CD8-positive, alpha-beta memory T cell (primary cell): ENCODE measurements at places on chromosomes 4 and X.
A peak's percentile ranks its signal among the peaks of the same experiment; 100 is the strongest.

- H3K4me3 ChIP-seq = no peak overlapping the region
- no peaks in the 10 kb centered on the region for H3K27me3 ChIP-seq
- H3K4me1 ChIP-seq = no peaks in the 10 kb centered on the region
- H3K36me3 ChIP-seq = no peaks in the 10 kb centered on the region
Measured at GRCh38 chr4:53895137-53895536, 169.3 kb downstream of the CHIC2 start.

- DNase-seq = no peak
- no peaks in the 10 kb centered on the region for H3K36me3 ChIP-seq
- H3K27me3 ChIP-seq = no peaks in the 10 kb centered on the region
- no peaks in the 10 kb centered on the region for H3K4me1 ChIP-seq
- H3K27ac ChIP-seq = no peak overlapping the region
Measured at GRCh38 chrX:95675011-95675410, 1009.6 kb upstream of the DIAPH2 start.

GRCh38 chrX:77070202-77070918 lies 376.8 kb upstream of the FGF16 start:
- no peak overlapping the region for H3K4me3 ChIP-seq
- DNase-seq = no peak
- no peaks in the 10 kb centered on the region for H3K4me1 ChIP-seq
- H3K36me3 ChIP-seq = no peaks in the 10 kb centered on the region

DNA sequence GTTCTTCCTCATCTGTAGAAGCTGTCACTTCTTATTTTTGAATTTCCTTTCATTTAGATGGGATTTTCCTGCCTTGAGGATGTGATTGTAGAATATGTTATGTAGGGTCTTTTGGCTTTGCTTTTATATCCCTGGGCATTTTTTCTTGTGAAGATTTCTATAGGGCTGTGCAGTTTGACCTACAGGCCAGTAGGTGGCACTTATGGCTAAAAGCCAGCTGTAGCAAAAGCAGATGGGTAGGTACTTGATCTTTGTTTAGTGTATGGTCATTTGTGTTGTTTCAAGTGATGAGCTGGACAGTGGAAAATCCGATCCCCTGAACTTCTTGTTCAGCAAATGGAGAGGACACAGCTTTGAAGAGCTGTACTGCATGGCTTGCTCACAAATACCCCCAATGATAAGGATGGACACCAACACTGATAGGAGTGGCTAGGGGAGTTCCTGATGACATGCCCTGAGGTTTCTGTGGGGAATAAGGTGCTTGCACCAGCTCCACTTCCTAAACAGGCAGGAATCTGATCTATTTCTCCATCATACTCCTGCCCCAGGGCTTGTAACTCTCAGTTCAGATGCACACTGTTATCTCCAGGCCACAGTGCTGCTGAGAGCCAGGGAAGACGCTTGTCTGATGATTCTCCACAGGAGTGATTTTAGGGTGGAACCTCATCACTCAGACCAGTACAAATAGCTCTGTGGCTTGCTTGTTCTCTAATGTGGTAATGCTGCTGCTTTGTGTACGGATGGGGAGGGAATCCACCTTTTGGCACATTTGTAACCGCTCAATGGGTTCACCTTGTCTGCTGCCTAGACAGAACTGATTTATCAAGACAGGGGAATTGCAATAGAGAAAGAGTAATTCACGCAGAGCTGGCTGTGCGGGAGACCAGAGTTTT lies 417.1 kb upstream of the MAGEB16 start:
- H3K4me3 ChIP-seq = no peak overlapping the region
- H3K4me1 ChIP-seq = no peaks in the 10 kb centered on the region
- H3K27me3 ChIP-seq = no peaks in the 10 kb centered on the region
- no peak overlapping the region for H3K27ac ChIP-seq
- no peak for DNase-seq

DNA sequence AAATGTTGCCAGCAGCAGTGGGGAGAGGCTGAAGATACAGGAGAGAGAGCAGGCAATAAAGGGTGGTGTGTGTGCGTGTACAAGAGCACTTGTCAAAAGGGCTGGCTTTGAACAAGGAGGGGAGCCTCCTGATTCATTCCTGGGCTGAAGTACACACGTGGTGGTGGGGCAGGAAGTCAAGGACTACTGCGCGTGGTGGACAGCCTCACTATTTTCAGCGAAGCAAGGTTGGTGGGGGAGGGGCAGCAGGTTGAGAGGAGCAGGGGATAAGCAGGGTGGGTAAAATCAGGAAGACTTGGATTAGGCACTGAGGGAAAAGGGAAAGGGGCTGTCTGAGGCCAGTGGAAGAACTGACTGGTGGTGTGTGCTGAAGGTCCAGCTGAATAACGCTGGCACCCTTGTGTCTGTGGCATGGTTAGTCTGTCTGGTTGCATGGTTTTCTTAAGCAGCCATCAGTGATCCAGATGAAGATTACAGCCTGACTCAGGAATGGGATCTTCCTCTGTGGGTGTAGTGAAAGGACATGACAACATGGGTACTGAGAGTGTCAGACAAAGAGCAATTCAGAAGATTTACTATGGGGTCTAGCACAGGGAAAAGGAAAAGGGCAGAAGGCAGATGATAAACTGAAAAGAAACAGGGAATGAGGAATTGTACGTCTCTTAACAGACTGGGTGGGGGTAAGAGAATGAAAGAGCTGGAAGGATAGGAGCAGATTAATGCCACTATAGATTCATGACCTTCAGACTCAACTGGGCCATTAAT lies 149.8 kb downstream of the CHM start:
- no peak overlapping the region for H3K27ac ChIP-seq
- no peaks in the 10 kb centered on the region for H3K4me1 ChIP-seq
- no peak overlapping the region for H3K4me3 ChIP-seq
- no peak for DNase-seq
- H3K27me3 ChIP-seq = no peaks in the 10 kb centered on the region
- H3K36me3 ChIP-seq = no peaks in the 10 kb centered on the region

DNA sequence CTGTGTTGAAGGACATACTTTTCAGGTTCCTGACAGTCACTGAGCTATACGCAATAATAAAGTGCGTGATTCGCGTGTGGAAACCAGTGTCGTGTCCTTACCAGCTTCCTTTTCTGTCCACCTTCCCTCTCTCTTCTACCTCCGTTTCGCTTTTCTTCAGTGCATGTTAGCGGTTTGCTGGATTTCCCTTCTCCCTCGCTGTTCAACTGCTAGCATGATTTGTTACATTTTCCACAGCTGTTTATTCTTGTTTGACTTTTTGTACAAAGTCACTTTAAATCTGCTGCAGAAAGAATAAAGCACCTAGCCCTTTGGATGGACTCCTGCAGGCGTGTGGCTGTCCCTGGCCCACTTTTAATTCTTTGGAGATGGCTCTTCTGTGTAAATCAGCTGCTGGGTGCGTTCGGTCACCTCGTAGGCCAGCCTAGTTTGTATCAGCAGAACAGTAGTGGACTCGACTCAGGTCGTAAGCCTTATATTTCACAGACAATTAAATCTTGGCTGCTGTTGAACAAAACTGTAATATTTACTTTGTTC lies 8.9 kb upstream of the HAND2 start:
- H3K36me3 ChIP-seq = no peaks in the 10 kb centered on the region
- H3K27me3 ChIP-seq = peaks cover 56% of the 10 kb centered on the region
- no peak overlapping the region for H3K4me3 ChIP-seq

DNA sequence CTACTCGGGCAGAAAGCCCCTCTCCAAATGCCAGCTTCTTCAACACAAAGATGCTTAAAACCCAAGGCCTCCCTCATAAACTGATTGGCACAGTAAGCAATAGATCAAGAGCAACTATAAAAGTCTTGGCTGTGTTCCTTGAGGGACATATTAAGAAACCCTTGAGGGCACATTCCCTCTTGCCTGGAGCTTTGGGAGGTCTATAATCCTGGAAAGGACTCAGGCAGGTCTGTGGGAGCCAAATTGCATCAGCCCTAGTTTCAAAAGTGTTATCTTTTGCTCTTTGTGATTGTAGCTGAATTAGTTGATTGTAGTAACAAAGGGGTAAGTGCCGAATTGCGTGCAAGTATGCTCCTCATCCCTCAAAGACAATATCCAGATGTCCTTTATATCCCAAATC lies 18.6 kb upstream of the SETD7 start:
- no peak overlapping the region for H3K27ac ChIP-seq
- no peak for DNase-seq
- H3K36me3 ChIP-seq = no peaks in the 10 kb centered on the region
- H3K4me3 ChIP-seq = no peak overlapping the region

DNA sequence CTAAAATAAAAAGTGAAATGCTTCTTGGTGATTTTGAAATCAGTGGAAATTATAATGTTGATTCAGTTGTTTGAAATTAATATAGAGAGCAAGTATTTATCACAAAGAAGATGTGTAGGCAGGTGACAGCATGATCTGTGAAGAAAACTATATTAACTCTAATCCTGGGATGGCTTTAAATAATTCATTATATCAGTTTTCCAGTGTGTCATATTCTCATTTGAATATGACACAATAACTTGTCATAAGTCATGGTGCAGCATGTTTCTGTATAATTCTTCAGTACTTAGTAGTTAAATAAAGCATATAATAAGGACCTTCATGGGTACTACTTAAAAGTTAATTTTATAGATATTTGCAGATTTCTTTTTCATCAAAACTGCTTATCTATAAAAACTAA lies 573.6 kb downstream of the INPP4B start:
- H3K4me1 ChIP-seq = peaks cover 24% of the 10 kb centered on the region
- no peak overlapping the region for H3K27ac ChIP-seq
- H3K36me3 ChIP-seq = peaks cover 8% of the 10 kb centered on the region
- no peaks in the 10 kb centered on the region for H3K27me3 ChIP-seq

- H3K4me1 ChIP-seq = no peaks in the 10 kb centered on the region
- H3K27ac ChIP-seq = no peak overlapping the region
- no peaks in the 10 kb centered on the region for H3K36me3 ChIP-seq
- H3K27me3 ChIP-seq = no peaks in the 10 kb centered on the region
- H3K4me3 ChIP-seq = no peak overlapping the region
Measured at GRCh38 chrX:9091258-9091657, 57.3 kb upstream of the FAM9B start.

- H3K36me3 ChIP-seq = no peaks in the 10 kb centered on the region
- no peak overlapping the region for H3K27ac ChIP-seq
- no peaks in the 10 kb centered on the region for H3K27me3 ChIP-seq
- no peak for DNase-seq
- H3K4me3 ChIP-seq = no peak overlapping the region
Measured at GRCh38 chrX:17547658-17548057, 172.7 kb downstream of the NHS start.

- H3K27ac ChIP-seq = no peak overlapping the region
- H3K36me3 ChIP-seq = no peaks in the 10 kb centered on the region
- H3K27me3 ChIP-seq = no peaks in the 10 kb centered on the region
- H3K4me1 ChIP-seq = no peaks in the 10 kb centered on the region
Measured at GRCh38 chr4:25879991-25880651, 17.3 kb upstream of the SEL1L3 start.

- H3K4me3 ChIP-seq = peak within 1 kb of the TSS; percentile 41
- peak within 1 kb of the TSS; percentile 24 for H3K27ac ChIP-seq
- peak; percentile 67 for DNase-seq
- H3K4me1 ChIP-seq = no peaks in the 10 kb centered on the region
Measured at GRCh38 chrX:56995271-56995994, at the start of gene SPIN3. SPIN3 (minus strand) TSS chrX:56995541; CDS start chrX:56994947, 594 bp downstream.

DNA sequence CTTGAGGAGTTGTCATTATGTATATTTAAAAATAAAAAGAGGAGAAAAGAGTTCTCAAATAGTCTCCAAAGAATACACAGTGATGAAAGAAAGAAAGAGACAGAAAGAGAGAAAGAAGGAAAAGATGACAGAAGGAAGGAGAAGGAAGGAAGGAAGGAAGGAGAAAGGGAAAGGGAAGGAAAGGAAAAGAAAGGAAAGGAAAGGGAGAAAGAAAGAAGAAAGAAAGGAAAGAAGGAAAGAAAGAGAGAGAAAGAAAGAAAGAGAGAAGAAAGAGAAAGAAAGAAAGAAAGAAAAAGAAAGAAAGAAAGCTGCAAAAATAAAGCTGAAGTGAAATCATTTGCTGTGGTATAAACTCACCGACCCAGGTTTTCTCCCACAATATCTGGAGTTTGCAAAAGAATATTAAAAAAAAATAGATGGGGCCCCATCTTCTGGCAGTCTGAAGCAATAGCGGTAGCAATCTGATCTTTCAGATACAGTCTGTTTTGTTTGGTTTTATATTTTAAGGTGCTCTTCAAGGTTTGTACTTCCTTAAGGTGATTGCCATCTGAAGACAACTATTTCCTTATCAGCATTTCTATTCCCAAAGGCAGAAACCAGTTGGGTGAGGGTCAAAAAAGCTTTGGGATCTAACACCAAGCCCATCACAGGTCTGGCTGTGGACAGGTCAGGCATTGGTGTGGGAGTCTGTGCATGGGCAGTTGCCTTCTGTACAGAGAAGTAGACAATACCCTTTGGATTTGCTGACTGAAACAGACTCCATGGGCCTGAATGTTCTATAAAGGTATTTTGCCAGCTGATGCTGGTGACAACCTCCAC lies 160.4 kb downstream of the CPEB2 start:
- DNase-seq = no peak
- no peak overlapping the region for H3K4me3 ChIP-seq
- H3K36me3 ChIP-seq = no peaks in the 10 kb centered on the region
- no peak overlapping the region for H3K27ac ChIP-seq
- H3K4me1 ChIP-seq = no peaks in the 10 kb centered on the region

GRCh38 chr4:40421839-40422708 lies 86.9 kb downstream of the CHRNA9 start:
- H3K4me3 ChIP-seq = no peak overlapping the region
- H3K27me3 ChIP-seq = no peaks in the 10 kb centered on the region
- no peaks in the 10 kb centered on the region for H3K36me3 ChIP-seq
- no peak for DNase-seq

DNA sequence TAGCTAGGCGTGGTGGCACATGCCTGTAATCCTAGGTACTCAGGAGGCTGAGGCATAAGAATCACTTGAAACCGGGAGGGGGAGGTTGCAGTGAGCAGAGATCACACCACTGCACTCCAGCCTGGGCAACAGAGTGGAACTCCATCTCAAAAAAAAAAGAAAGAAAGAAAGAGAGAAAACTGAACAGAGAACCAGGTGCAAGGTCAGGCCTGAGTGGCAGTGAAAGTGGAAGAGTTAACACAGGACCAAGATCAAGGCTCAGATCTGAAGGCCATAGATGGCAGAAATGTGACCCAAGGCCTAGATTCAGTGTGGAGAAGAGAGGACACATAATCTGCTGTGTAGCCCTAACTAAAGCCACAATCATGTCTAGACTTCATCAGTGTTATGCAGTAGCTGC lies 4.9 kb upstream of the ZNF630 start:
- H3K4me3 ChIP-seq = no peak overlapping the region
- DNase-seq = no peak
- H3K4me1 ChIP-seq = no peaks in the 10 kb centered on the region
- no peaks in the 10 kb centered on the region for H3K36me3 ChIP-seq
- no peaks in the 10 kb centered on the region for H3K27me3 ChIP-seq
- no peak overlapping the region for H3K27ac ChIP-seq

GRCh38 chr4:168765726-168766125 lies 244.3 kb downstream of the CBR4 start:
- no peaks in the 10 kb centered on the region for H3K27me3 ChIP-seq
- DNase-seq = no peak
- H3K4me1 ChIP-seq = no peaks in the 10 kb centered on the region

GRCh38 chr4:76737771-76738085 lies 160.2 kb downstream of the SOWAHB start:
- H3K4me1 ChIP-seq = no peaks in the 10 kb centered on the region
- H3K36me3 ChIP-seq = no peaks in the 10 kb centered on the region
- no peak overlapping the region for H3K27ac ChIP-seq
- no peak for DNase-seq
- no peaks in the 10 kb centered on the region for H3K27me3 ChIP-seq

GRCh38 chrX:53930515-53931380 lies 113.5 kb downstream of the PHF8 start:
- H3K4me3 ChIP-seq = no peak overlapping the region
- no peak for DNase-seq
- H3K36me3 ChIP-seq = no peaks in the 10 kb centered on the region
- no peaks in the 10 kb centered on the region for H3K27me3 ChIP-seq
- no peak overlapping the region for H3K27ac ChIP-seq

- no peak for DNase-seq
- H3K36me3 ChIP-seq = no peaks in the 10 kb centered on the region
- H3K27me3 ChIP-seq = no peaks in the 10 kb centered on the region
- H3K4me3 ChIP-seq = no peak overlapping the region
- no peak overlapping the region for H3K27ac ChIP-seq
- H3K4me1 ChIP-seq = no peaks in the 10 kb centered on the region
Measured at GRCh38 chrX:148813422-148813821, 313.0 kb downstream of the AFF2 start.
